ENCODE measurements at places on chromosomes 3 and 15. TPM values are rescaled to one million over a fixed set of nuclear protein-coding genes. Genes with fewer than 3 reads are reported as not detected.
A peak's percentile ranks its signal among the peaks of the same experiment; 100 is the strongest.

DNA sequence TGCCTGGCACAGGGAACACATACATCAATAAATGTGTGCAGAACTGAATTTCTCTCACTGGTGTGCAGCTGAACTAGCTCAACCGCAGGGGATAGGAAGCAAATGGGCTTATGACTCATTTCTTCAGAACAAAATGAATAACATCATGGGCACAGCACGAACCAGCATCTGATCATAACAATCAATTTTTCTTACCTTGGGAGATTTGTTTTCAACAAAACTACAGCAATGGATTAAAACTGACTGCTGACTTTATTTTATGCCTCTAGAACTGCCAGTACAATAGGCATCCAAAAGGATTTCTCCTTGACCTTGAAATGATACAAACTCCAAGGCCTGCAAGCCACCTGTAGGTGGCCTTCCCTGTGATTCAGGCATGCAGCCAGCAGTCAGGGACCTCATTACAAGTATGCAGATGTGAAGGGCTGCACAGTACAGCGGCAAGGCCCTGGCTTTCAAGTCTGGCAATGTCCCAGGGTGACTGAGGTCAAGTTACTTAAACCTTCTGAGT, 26.1 kb downstream of the TAMM41 start:
- no peak overlapping the region for H3K4me3 ChIP-seq
- no peaks in the 10 kb centered on the region for H3K4me1 ChIP-seq
- peaks cover 12% of the 10 kb centered on the region for H3K36me3 ChIP-seq
- H3K27ac ChIP-seq = no peak overlapping the region
- no peaks in the 10 kb centered on the region for H3K27me3 ChIP-seq

The ITIH3 gene
- not detected for total RNA-seq

The PLA2G4F gene
- total RNA-seq = 1.2 TPM

GRCh38 chr3:60935709-60936108, 315.5 kb downstream of the FHIT start:
- no peak overlapping the region for H3K4me3 ChIP-seq
- DNase-seq = no peak
- H3K27me3 ChIP-seq = no peaks in the 10 kb centered on the region
- no peaks in the 10 kb centered on the region for H3K4me1 ChIP-seq
- no peak overlapping the region for H3K27ac ChIP-seq
- H3K36me3 ChIP-seq = no peaks in the 10 kb centered on the region

- no peak for DNase-seq
- H3K36me3 ChIP-seq = no peaks in the 10 kb centered on the region
- H3K4me1 ChIP-seq = 0 out of 2 replicates have a peak, but pooled peaks cover 6% of the 10 kb centered on the region
- no peak overlapping the region for H3K4me3 ChIP-seq
- no peaks in the 10 kb centered on the region for H3K27me3 ChIP-seq
Measured at GRCh38 chr3:189277711-189278110, 105.9 kb downstream of the TPRG1 start.

DNA sequence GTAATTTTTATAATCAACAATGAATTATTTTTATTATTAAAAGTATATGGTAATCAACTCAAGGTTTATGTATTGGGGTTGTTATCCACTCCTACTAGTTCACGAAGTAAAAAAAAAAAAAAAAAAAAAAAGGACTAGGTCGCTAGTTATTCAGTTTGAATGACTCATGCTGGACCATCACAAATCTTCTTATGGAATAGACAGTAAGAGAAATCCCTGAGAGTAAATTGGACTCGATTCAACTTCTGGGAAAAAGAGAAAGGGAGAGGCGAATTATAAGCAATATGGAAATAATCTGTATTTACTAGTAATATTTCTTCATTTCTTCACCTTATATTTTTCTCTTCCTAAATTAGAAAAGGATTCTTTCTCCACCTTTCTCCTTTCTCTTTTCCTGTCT, 2.0 kb downstream of the MYEF2 start:
- H3K4me3 ChIP-seq = no peak overlapping the region
- DNase-seq = no peak
- no peaks in the 10 kb centered on the region for H3K36me3 ChIP-seq
- no peak overlapping the region for H3K27ac ChIP-seq
- H3K4me1 ChIP-seq = no peaks in the 10 kb centered on the region
- peaks cover 8% of the 10 kb centered on the region for H3K27me3 ChIP-seq

The NR1I2 gene
- total RNA-seq = not detected

DNA sequence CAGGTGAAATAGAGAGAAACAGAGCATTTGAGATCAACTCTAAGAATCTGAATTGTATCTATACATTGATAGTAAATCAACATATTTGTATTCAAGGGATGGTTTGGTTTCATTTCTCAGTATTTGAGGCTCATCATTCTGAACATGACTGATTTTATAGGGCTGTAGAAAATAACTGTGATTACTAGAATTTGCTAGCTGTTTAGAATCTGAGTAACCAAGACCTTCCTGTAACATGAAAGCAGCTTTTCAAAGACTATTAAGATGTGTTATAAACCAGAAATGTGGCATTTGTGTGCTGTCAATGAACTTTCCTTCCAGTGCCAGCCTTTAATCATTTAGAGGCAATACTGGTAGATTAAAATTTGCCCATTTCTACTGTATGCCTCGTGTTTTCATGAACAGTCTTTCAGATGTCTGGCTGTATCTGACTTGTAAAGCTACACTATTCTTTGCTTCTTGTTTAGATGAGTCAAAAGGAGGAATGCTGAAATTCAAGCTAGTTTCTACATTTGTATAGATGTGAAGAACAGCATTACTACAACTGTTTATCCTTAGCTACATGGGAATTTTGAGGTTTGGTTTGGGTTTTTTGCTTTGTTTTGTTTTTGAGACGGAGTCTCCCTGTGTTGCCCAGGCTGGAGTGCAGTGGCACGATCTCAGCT, 137.3 kb upstream of the BHLHE40 start:
- no peaks in the 10 kb centered on the region for H3K27me3 ChIP-seq
- H3K4me1 ChIP-seq = peaks cover 11% of the 10 kb centered on the region
- H3K27ac ChIP-seq = peak overlapping the region; percentile 24

The ZNF445 gene
- 20.3 TPM for total RNA-seq

- DNase-seq = no peak
- H3K4me1 ChIP-seq = peaks cover 8% of the 10 kb centered on the region
- no peaks in the 10 kb centered on the region for H3K27me3 ChIP-seq
- no peak overlapping the region for H3K4me3 ChIP-seq
- no peak overlapping the region for H3K27ac ChIP-seq
- H3K36me3 ChIP-seq = no peaks in the 10 kb centered on the region
Measured at GRCh38 chr3:100868096-100868495, 125.1 kb downstream of the ABI3BP start.

DNA sequence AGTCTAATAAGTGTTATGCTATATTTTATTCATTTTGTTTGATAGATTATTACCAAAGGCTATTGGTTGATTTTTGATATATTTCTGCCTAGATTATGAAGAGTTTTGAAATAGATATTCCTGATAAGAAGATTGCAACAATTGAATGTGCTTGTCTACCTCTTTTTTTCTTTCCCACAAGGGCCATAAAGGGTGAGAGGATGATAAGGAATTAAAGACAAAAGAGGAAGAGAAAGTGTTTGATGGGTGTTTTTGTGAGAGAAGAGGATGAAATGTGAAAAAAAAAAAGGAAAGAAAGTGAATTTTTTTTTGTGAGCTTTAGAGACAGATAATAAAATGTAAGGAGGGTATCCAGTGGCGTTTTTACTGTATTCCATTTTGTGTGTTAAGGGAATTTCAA, 244.4 kb downstream of the CHST2 start:
- no peak overlapping the region for H3K4me3 ChIP-seq
- DNase-seq = no peak
- H3K27ac ChIP-seq = no peak overlapping the region
- H3K27me3 ChIP-seq = no peaks in the 10 kb centered on the region
- H3K4me1 ChIP-seq = no peaks in the 10 kb centered on the region

DNA sequence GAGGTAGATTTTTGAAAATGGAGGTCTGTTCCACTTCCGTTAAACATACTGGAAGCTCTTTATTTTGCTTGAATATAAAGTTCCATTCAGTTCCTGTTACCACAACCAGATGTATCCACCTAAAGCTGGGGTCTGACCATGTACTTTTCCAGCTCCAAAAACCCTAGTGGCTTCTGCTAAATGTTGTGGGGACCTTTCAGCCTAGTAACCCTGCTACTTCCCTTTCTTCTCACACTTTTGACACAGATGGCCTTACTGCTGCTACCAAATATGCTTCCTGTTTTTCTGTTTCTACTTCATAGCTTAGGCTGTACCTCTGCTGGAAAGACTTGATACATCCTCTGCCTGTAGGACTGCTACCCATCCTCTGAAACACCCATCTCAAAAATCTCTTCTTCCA, 87.8 kb downstream of the COL6A6 start:
- H3K4me1 ChIP-seq = no peaks in the 10 kb centered on the region
- peaks cover 28% of the 10 kb centered on the region for H3K27me3 ChIP-seq
- H3K27ac ChIP-seq = no peak overlapping the region
- no peak overlapping the region for H3K4me3 ChIP-seq
- H3K36me3 ChIP-seq = no peaks in the 10 kb centered on the region

DNA sequence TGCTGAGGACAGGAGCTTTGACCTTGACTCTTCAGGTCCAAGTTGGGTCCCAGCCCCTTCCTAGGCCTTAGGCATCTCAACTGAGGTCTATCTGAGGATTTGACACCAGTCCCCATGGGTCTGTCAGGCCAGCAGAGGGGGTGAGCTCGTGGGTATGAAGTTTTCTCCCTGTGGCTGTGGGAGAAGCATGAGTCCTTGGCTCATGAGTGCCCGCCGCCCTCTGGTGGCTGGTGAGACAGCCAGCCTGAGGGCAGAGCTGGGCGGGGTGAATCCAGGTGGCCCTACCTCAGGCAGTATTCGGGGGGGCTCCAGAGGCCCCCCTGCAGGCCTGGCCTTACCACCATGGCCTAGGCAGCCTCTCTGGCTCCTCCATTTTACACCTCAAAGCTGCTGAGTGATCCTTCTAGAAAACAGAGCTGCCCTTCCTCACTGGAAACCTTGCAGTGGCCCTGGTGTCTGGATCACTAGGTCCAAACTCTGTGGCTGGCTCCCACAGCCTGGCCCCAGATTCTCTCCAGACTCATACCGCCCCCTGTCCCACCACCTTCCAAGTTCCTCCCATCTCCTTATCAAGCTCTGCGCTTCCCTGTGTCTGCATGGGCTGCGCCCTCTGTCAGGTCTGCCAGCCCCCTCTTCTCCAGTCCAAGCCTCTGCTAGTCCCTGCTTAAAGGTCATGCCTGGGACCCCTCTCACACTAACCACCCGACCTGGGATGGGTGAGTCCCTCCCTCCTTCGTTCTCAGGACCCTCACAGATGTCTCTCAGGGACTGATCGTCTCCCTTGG, 16.1 kb downstream of the SH2D7 start:
- no peak overlapping the region for H3K27ac ChIP-seq
- no peaks in the 10 kb centered on the region for H3K36me3 ChIP-seq
- H3K27me3 ChIP-seq = no peaks in the 10 kb centered on the region
- no peak overlapping the region for H3K4me3 ChIP-seq
- peaks cover 18% of the 10 kb centered on the region for H3K4me1 ChIP-seq

- no peak overlapping the region for H3K4me3 ChIP-seq
- H3K27ac ChIP-seq = no peak overlapping the region
- DNase-seq = no peak
- H3K27me3 ChIP-seq = no peaks in the 10 kb centered on the region
- H3K36me3 ChIP-seq = no peaks in the 10 kb centered on the region
Measured at GRCh38 chr3:17553080-17553479, 189.4 kb downstream of the TBC1D5 start.

- H3K36me3 ChIP-seq = no peaks in the 10 kb centered on the region
- H3K27me3 ChIP-seq = no peaks in the 10 kb centered on the region
- no peak for DNase-seq
- no peaks in the 10 kb centered on the region for H3K4me1 ChIP-seq
- no peak overlapping the region for H3K27ac ChIP-seq
Measured at GRCh38 chr3:102265720-102266119, 169.1 kb upstream of the ZPLD1 start.

The MME gene
- 2.1 TPM for total RNA-seq

- no peak overlapping the region for H3K27ac ChIP-seq
- H3K4me3 ChIP-seq = no peak overlapping the region
- 0 out of 2 replicates have a peak, but pooled peaks cover 6% of the 10 kb centered on the region for H3K4me1 ChIP-seq
- H3K27me3 ChIP-seq = no peaks in the 10 kb centered on the region
Measured at GRCh38 chr3:174767406-174767805, 91.7 kb upstream of the NAALADL2 start.

GRCh38 chr15:57797110-57797509, 90.6 kb downstream of the POLR2M start:
- no peaks in the 10 kb centered on the region for H3K36me3 ChIP-seq
- no peak overlapping the region for H3K4me3 ChIP-seq
- DNase-seq = no peak

DNA sequence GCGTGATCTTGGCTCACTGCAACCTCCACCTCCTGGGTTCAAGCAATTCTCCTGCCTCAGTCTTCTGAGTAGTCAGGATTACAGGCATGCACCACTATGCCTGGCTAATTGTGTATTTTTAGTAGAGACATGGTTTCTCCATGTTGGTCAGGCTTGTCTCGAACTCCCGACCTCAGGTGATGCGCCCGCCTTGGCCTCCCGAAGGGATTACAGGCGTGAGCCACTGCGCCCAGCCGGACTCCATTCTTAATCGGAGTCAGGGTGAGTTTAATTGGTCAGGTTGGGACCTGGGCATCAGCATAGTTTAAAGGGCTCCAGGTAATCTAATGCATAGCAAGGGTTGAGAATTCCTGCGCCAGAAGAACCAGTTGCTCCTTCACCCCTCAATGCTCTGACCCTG, 29.2 kb downstream of the MAGEF1 start:
- DNase-seq = no peak
- no peak overlapping the region for H3K27ac ChIP-seq
- no peaks in the 10 kb centered on the region for H3K36me3 ChIP-seq
- H3K4me3 ChIP-seq = no peak overlapping the region

The GRAMD1C gene
- total RNA-seq = 14.7 TPM

GRCh38 chr3:127799476-127800222, 22.7 kb downstream of the MGLL start:
- peaks cover 3% of the 10 kb centered on the region for H3K36me3 ChIP-seq
- peak; percentile 60 for DNase-seq
- no peak overlapping the region for H3K4me3 ChIP-seq
- H3K4me1 ChIP-seq = peaks cover 43% of the 10 kb centered on the region

The MUSTN1 gene
- total RNA-seq = not detected

- H3K36me3 ChIP-seq = no peaks in the 10 kb centered on the region
- no peak for DNase-seq
- H3K27me3 ChIP-seq = peaks cover 99% of the 10 kb centered on the region
- no peaks in the 10 kb centered on the region for H3K4me1 ChIP-seq
Measured at GRCh38 chr3:10936686-10937085, 55.9 kb upstream of the SLC6A1 start.

The KCNH8 gene
- 0.58 TPM for total RNA-seq

- H3K36me3 ChIP-seq = no peaks in the 10 kb centered on the region
- H3K27me3 ChIP-seq = no peaks in the 10 kb centered on the region
- H3K4me3 ChIP-seq = no peak overlapping the region
- H3K27ac ChIP-seq = no peak overlapping the region
- no peak for DNase-seq
Measured at GRCh38 chr15:57045741-57046382, 127.4 kb downstream of the TCF12 start.

DNA sequence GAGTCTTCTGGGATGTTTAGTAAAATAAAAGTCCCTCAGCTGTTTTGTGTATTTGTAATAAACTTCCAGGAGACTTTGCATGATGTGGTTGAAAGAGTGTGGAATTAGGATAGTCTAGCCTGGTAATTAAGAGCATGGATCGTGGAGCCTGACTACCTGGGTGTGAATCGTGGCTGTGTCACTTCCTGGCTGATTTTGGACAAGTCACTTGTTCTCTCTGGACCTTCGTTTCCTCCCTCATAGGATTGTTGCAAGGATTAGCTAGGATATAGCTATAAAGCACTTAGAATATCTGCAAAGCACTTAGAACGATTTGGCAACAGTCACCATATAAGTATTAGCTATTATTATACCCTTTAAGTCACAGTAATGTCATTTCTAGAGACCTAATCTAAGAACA, 40.2 kb downstream of the SLMAP start:
- DNase-seq = no peak
- H3K36me3 ChIP-seq = no peaks in the 10 kb centered on the region
- peaks cover 40% of the 10 kb centered on the region for H3K4me1 ChIP-seq
- H3K27me3 ChIP-seq = no peaks in the 10 kb centered on the region
